ENCODE measurements at places on chromosomes 6 and 20.

DNA sequence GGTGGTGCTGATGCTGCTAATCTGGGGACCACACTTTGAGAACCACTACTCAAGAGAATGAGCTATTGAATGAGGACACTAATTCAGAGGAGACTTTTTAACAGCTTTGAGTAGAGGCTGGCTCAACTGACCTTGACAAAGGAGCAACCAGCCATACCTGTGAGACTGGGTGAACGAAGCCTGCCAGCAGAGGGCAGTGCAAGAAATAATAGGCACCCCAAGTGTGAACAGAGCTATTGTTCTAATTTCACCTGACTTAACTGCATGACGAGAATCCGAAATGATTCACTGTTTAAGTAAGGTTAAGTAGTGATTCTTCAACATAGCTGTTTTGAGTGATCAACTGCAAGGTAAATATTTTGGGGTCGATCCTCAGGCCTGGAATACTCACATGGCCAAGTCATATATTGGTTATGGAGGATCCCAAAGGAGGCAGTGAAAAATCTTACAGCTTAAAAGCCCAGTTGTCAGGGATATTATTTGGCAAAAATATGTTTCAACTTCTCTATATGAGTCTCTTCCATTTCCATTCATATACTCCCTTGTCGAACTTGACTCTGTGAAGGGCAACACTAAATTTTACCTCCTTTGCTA is 550.5 kb upstream of the MARCKS start:
- DNase-seq, result no peak

DNA sequence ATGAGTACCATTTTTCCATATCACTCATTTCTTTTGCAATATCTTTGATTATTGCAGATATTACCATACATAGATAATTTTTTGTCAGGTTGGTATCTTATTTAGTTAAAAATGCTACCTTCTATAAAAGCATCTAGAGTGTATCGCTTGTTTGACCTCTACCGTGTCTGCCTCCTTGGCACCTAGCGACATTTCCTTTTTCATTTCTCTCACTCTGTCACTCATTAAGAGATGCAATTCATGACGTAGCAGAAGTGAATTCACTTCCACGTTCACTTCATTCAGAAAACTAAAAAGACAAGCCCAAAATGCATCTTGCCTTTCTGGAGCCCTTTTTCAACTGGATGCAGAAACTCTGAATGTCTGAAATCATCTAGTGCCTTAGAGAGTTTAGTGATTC is 172.9 kb downstream of the MMS22L start:
- DNase-seq, result no peak

- no peak for DNase-seq
Observed at GRCh38 chr20:7708782-7709181, 231.5 kb downstream of the HAO1 start.

- DNase-seq, result no peak
Observed at GRCh38 chr6:5081955-5082354, 3.2 kb upstream of the PPP1R3G start.

DNA sequence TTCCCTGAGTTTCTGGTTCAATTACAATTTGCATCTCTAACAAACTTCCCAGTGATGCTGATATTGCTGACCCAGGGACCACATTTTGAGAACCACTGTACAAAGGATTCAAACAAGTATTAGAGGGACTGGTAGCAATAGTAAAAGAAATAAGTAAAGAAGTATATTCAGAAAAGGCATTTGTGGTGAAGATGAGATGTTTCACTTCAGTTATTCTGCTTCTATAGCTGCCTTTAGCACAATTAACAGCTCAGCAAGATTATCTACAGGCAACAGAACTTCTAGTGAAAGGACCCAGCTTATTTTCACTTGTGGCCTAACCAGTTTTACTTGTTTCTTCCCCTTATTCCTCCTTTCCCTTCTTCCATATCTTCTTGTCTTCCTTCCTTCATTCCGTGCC is 149.4 kb downstream of the PHF3 start:
- no peak for DNase-seq

- no peak for DNase-seq
Observed at GRCh38 chr6:130927305-130927704, 100.1 kb downstream of the SMLR1 start.

- no peak for DNase-seq
Observed at GRCh38 chr20:4844751-4845465, 123.2 kb downstream of the PRND start.

GRCh38 chr20:43844778-43845614 is 69.7 kb upstream of the TOX2 start:
- DNase-seq, result no peak

DNA sequence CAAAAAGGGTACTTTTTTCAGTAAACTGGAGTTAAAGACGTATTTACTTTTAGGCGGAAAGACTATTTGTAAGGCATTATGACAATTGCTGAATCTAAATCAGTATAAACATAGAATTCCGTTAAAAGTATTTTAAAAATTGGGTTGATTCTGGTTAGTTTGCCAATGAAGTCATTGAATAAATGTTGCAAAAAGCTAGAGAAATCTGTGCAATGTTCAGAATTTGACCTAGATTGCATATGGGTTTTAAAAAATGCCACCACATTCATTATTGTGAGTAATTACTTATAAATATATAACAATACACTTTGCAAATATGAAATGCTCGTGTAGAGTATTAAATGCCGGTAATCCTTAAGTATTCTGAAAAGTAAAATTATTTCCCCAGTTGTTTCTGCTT is 116.5 kb upstream of the EEF1E1 start:
- DNase-seq, result no peak

DNA sequence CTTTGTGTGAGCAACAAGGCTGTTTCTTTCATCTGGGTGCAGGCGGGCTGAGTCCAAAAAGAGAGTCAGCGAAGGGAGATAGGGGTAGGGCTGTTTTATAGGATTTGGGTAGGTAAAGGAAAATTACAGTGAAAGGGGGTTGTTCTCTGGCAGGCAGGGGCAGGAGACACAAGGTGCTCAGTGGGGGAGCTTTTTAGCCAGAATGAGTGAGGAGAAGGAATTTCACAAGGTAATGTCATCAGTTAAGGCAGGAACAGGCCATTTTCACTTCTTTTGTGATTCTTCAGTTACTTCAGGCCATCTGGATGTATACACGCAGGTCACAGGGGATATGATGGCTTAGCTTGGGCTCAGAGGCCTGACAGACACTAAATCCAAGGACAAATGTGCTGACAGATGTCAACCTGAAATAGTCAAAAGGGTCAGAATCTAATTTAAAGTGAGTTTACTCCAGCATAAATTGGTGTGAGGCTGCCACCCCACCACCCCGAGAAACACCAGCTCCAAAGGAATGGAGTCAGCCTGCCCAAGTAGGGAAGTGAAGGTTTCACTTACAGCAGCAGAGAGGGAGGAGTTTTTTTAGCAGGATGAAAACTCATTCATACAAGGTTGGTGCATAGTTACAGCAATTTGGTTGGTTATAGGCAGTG is 560.0 kb upstream of the CDH4 start:
- DNase-seq, result no peak

- DNase-seq, result no peak
Observed at GRCh38 chr6:158413814-158414565, 101.7 kb downstream of the TULP4 start.

DNA sequence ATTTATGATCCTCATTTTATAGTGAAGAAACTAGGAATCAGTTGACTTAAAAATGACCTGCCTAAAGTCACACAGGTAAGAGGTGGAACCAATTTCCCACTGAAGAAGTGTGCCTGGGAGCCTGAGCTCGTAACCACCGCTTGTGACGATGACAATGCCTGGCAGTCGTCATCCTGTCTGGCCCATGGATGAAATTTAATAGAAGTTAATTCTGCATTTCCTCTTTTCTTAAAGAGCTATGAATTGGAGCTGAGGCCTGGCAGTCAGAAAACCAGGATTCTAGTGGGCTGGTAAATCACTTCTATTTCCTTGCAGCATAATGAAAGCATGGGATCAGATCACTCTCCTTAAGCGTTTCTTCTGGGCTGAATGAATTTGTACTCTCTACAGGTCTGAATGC is 200.0 kb upstream of the SGK1 start:
- DNase-seq, result no peak

DNA sequence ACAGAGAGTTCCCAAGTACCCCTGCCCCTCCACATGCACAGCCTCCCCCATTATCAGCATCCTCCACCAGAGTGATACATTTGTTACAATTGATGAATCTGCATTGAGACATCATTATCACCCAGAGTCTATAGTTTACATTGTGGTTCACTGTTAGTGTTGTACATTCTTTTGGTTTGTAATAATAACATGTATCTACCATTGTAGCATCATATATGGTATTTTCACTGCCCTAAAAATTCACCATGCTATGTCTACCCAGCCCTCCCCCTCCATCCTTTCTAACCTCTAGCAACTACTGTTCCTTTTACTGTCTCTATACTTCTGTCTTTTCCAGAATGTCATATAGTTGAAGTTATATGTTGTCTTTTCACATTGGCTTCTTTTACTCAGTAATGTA is 273.9 kb upstream of the RNF217 start:
- DNase-seq, result no peak

GRCh38 chr20:46945465-46945864 is 50.8 kb downstream of the EYA2 start:
- no peak for DNase-seq

- DNase-seq, result no peak
Observed at GRCh38 chr6:139588734-139589593, 214.5 kb upstream of the CITED2 start.

DNA sequence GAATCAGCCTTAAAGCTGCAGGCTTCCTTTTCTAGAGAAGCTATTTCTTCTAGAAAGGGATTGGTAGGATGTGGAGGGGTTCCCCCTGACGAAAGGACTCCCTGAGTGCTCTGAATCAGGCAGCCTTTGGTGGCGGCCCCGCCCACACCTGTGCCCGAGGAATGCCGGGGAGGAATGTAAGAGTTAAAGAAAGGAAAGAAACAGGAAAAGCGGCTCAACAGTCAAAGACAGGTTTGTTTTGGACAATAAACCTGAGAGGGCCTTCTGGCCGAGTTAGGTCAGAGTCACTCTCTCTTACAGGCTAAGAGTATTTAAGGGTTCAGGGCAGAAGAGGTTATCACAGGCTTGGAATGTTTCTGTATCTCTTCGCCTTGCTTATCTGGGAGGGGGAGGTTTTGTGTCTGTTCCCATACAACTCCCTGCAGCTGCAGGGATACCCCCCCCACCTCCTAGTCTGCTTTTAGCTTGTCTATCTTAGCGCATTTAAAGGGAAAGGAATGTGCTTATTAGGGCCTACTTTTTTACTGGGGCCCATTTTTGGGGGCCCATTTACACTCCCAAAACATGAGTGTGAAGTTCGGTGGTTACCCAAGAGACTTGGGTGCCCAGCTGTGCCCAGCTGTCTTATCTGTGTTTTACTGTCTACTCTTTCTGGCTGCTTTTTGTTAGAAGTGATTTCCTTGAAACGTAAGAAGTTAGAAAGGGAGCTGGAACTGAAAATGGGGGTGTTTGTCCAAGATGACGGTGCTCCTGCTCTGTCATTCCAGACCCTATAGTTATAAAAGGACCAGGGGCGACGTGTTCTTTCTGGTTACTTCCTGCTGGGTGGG is 32.8 kb downstream of the DYNLT1 start:
- no peak for DNase-seq

GRCh38 chr6:100166956-100167355 is 172.9 kb upstream of the MCHR2 start:
- no peak for DNase-seq

DNA sequence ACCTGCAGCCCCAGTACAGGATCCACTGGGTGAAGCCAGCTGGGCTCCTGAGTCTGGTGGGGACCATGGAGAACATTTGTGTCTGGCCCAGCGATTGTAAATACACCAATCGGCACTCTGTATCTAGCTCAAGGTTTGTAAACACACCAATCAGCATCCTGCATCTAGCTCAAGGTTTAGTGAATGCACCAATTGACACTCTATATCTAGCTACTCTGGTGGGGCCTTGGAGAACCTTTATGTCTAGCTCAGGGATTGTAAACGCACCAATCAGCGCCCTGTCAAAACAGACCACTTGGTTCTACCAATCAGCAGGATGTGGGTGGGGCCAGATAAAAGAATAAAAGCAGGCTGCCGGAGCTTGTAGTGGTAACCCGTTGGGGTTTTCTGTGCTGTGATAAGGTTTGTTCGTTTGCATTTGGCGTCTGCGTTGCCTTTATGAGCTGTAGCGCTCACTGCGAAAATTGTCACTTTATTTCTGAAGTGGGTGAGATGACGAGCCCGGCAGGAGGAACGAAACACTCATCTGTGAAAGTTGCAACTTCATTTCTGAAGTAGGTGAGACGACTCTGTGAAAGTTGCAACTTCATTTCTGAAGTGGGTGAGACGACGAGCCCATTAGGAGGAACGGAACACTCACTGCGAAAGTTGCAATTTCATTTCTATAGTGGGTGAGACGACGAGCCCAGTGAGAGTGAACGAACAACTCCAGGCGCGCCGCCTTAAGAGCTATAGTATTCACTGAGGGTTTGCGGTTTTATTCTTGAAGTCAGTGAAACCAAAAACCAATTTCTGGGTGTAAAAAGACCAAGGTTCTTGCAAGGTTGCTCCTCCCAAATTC is 31.1 kb downstream of the SERPINB6 start:
- DNase-seq, result no peak
